Effector CD4-positive, alpha-beta T cell (primary cell): ENCODE measurements at places on chromosomes 3 and 15.

- DNase-seq: no peak
Measured at GRCh38 chr3:5376761-5377160, 189.3 kb downstream of the EDEM1 start.

DNA sequence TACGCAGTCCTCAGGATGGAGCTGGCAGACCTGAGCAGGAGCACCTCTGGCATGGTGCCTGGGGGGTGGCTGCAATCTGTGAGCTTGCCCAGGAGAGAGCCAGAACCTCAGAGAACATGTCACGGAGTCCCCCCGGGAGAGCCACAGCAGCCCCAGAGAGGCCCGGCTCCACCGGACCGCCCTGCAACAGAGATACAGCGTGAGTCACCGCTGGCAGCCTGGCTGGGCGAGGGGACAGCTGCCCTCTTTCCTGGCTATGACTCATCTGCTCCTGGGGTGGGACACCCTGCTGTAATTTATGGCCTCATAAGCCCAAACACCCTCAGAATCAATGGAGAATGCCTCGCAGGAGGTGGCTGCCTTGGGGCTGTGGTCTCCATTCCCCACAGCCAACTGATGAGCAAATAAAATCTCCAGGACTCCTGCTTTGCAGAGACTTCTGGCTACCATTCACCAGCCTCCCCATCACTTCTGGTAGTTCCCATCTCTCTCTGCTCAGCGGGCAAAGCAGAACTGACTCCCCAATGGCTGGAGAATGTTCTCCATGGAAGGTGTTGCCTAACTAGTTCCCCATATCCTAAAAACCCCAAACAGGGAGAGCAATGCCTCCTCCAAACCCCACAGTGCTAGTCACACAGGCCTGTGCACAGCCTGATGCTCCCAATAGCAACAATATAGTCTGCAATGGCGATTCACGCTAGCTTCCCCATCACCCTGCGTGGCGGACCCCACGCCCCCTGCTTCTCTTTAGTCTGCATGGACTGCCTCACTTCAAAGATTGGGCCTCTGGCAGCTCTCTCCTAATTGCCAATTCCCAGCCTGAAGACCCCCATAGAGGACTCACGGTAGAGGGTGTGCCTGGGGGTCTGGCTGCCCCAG lies 21.6 kb downstream of the ACSBG1 start:
- no peak for DNase-seq

- DNase-seq: no peak
Measured at GRCh38 chr3:177375316-177375715, 178.0 kb upstream of the TBL1XR1 start.

DNA sequence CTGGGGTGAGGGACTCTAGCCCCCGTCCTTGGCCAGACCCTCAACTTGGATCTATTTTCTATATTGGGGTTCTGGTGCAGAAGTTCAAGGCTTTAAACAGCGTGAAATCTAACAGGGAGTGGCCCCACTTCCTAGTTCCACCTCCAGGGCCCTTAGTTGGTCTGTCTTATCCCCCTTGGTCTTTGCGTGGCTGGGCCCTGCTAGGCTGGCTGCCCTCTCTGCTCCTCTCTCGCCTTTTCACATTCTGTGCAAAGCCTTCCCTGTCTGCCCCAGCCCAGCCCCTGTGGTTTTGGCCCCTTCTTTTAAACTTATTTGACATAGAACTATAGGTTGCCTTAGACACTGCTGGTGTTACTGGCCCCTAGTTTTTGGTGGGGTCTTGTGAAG lies 5.6 kb downstream of the PPCDC start:
- no peak for DNase-seq

GRCh38 chr3:72559385-72559784 lies 288.9 kb downstream of the SHQ1 start:
- no peak for DNase-seq

DNA sequence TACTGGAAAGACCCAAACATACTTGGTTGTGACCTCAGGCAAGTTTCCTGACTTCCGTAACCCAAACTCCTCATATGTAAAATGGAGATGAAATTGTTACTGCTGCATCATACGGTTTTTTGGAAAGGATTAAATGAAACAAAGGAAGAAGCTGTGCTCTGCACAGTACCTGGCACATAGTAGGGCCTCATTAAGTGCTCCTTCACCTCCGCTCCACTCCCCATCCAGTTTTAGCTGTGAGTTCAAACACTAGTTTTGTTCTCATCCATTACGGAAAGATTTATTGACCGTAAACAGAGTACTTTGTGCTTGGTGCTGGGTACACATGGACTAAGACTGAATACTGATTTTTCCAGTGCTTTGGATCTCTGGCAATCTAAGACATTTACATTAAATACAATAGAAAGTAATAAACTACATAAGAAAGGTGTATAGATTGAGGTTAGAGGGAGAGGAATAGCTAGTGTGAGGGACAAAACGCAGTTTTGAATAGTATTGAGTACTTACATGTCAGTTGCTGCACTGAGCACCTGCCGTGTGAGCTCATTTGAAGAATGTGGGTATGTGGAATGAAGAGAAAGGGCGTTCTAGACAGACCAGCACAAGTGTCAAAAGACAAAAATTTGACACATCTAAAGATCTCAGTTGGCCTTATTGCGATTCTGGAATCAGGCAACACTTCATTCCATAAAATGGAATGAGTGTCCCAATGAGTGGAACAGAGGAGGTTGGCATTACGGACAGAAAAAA lies 594 bp upstream of the ICE2 start:
- no peak for DNase-seq

GRCh38 chr15:77816983-77817382 lies 184.3 kb upstream of the LINGO1 start:
- no peak for DNase-seq

GRCh38 chr3:123406598-123406997 lies 42.3 kb downstream of the ADCY5 start:
- no peak for DNase-seq

DNA sequence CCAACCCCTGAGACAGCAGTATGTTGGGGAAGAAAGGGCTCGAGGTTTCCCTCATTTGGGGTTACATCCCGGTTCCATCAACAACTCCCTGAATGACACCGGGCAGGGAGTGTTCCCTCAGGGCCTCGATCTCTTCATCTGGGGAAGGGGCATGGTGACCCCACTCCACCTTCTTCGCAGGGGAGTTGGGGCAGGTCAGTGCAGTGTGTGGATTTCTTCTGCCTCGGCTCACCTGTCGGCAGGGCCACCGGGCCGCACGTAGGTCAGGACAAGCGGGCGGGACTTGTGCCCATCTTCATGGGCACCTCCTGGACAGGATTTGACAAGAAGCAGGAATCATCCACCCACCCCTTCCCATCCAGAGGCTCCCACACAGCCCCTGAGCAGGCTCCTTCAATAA lies 17.4 kb downstream of the GRIP2 start:
- DNase-seq: no peak

DNA sequence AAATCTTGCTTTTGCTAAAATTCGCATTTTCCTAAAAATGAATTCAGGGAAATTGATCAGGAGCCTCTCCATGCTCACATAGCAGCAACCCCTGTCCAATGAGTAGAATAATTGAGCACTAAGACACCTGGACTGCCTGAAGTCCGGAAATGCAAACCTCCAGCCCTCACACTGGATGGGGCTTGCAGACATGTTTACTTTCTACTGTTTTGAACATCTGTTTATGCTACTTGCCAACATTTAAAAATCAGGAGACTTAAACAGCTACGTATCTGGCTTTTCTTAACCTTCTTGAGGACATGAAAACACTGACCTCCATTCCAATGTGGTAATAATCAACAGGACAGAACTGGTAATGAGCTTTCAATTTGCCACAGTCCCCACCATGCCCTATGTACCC lies 184.4 kb downstream of the SHOX2 start:
- no peak for DNase-seq

DNA sequence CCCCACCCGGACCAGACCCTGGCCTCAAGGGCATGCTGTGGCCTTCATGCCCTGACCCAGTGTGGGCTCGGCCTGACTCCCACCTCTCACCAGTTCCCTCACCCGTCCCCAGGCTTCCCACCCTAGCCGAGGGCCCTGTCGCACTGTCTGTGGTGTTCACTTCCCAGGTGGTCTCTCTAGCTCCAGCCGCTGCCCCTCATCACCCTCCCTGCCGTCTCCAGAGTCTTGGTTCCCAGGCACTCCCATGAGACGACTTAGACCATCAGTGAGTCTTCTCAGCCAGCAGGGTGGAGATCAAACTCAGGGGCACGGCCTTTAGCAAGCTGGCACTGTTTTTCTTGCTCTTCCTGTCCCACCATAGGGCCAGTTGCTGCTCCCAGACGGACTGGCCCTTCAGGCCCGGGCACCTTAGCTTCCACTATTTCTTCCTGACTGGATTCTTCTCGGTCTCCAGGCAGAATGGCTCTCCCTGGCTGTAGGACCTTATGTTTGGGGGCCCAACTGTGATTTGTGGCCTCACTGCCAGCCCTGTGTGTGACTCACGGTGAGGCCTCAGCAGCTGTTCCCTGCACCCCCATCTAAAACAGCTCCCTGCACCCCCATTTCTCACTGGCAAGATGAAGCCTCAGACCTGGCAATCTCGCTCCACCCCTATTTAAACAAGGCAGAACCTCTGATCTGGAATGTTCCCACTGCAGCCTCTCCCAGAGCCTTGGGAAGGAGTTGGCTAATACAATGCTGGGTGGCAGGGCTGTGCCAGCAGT lies 9.4 kb upstream of the PCSK6 start:
- DNase-seq: no peak

GRCh38 chr3:52221563-52222318 lies 3.7 kb downstream of the TLR9 start:
- DNase-seq: peak; percentile 56

DNA sequence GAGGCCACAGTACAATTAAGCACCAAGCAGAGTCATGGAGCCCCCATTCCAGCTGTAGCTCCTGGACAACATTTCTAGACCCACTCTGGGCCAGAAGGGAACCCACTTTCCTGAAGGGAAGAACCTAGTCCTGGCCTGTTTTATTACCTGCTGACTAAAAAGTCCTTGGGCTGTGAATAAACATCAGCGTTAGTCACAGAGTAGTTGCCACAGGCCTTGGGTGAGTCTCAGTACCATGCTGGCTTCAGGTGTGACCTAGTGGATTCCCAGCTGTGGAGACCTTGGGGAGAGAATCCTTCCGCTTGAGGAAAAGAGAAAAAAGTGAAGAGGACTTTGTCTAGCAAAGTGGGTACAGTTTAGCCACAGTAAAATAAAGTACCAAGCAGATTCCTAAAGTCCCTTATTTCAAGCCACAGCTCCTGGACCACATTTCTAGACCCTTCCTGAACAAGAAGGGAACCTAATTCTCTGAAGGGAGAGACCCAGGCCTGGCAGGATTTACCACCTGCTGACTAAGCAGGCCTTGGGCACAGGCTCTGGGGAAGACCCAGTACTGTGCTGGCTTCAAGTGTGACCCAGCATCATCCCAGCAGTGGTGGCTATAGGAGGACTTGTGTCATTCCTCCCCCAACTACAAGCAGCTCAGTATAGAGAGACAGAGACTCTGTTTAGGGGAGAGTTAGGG lies 118.3 kb upstream of the KCNH8 start:
- DNase-seq: no peak

DNA sequence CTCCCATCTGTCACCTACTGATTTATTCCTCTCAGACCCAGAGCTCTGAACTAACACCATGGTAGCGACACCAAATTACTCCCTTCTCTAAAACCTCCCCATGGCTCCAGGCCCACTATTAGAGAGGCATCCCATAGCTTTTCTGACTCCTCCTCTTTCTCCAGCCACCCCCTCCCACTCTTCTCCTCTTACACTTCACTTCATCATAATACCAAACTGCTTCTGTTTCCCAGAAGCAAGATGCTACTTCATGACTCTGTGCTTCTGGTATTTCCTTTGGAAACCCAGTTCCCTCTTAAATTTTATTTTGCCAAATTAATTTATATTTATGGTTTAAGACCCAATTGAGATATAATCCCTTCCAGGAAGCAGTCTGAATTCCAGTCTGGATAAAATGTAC lies 465.1 kb upstream of the PDZRN3 start:
- DNase-seq: no peak

DNA sequence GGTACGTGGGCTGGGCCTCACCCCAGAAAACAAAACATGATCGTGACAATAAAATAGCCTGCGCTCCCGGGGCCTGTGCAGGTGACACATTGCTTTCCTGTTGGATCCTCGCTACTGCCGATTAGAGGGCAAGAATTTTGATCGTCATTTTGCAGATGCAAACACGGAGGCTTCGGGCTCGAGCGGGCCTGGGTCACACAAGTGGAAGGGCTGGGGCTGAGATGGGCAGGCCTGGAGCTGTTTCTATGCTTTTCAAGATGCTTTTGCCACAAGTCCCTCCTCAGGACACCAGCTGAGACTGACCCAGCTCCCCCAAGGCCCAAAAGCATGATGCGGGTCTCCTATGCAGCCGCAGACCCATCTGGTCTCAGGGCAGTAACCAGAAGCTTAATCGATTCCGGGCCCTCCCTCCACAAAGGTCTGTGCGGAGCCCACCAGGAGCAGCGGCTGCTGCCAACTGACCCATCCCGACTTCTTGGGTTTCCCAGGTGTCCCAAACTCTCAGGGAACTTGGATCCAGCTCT lies 30.0 kb downstream of the RGMA start:
- no peak for DNase-seq

DNA sequence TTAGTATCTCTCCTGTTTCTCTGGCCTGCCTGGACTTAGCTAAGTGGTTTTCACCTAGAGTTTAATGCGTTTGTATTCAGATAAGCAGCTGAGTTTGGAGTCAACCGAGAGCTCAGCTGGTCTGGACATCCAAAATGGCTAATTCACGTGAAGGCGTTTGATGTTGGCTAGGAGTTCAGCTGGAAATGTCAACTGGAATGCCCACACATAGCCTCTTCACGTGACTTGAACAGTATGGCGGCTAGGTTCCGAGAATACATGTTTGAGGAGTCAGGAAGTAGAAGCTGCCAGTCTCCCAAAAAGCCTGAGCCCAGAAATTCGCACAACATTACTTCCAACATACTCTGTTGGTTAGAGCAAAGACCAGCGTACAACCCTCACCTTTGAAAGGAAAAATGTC lies 2.2 kb downstream of the USP8 start:
- no peak for DNase-seq

- DNase-seq: no peak
Measured at GRCh38 chr3:101133652-101134051, 140.4 kb upstream of the ABI3BP start.

DNA sequence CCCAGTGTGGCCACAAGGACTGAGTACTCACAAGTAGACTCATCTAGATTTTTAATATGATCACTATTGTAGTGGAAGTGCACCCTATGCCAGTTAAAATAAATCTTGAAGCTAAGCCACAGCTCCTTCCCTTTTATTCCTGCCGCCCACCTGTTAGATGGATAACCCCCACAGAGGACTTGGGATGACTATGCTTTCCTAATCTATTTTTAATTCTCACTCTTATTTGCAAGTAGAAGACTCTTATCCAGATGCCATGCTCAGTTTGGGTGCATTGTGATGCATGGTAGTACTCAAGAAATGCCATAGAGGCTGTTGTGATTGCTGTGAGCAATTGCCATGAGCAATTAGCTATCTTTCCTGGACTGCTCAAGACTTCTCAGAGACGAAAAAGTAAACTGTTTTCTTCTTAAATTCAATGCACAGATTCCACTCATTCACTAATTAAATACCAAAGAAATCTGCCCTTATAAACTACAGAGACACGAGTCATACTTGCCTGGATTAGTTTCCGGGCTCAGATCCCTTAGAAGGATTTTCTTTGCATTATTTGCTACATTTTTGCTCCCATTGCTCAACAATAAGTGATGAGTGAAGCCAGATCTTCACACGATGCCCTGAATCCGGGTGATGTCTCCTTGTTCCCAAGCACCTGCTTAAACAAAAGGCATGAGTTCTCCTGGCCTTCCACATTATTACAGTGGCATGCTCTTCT lies 472.1 kb downstream of the SOX2 start:
- DNase-seq: no peak
